ENCODE measurements at places on chromosomes 12 and 14.
A peak's percentile ranks its signal among the peaks of the same experiment; 100 is the strongest.

- DNase-seq = no peak
Measured at GRCh38 chr12:126156806-126157574, 1091.8 kb downstream of the AACS start.

DNA sequence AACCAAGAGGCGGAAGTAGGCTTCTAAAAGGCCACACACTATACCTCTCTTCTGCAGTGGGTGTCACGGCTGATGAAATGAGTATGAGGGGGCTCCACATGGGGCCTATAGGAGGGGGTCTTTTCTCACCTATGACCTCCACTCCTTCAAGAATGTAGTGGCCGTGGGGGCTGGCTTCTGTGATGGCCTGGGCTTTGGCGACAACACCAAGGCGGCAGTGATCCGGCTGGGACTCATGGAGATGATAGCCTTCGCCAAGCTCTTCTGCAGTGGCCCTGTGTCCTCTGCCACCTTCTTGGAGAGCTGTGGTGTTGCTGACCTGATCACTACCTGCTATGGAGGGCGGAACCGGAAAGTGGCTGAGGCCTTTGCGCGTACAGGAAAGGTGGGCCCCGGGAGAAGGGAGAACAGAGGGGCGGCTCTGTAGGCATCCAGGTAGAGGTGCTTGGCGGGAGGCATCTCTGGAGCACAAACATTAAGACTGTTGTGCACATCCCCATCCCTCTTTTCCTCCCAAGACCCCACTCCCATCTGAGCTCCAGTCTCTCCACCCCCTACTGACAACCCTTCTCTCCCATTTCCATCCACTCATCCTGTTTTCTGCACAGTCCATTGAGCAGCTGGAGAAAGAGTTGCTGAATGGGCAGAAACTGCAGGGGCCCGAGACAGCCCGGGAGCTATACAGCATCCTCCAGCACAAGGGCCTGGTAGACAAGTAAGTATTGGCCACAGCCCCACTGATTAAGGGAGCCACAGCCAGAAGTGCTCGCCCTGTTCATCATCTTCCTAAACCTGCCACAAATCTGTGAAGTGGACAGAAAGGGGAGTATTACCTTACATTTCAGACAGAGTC, 3.8 kb downstream of the GPD1 start:
- no peak for DNase-seq

- no peak for DNase-seq
Measured at GRCh38 chr14:23209651-23210423, 26.4 kb upstream of the SLC7A8 start.

DNA sequence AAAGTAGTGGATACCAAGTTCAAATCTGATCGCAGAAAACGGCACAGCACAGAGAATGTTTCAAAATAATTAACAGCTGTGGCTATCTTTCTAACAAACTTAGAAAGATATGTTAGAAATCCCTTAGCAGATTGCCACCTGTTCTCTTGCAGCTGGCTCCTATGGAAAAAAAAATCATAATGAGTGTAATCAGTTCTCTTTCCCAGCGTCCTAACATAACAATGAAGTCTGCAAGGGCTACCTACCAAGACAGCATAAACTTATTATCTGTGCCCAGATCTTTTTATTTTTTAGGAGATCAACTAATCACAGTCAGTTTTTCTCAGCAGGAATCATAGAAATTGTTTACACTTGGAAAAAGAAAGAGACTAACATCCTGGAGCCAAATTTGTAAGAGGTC, 358.6 kb upstream of the FOXG1 start:
- DNase-seq = no peak

DNA sequence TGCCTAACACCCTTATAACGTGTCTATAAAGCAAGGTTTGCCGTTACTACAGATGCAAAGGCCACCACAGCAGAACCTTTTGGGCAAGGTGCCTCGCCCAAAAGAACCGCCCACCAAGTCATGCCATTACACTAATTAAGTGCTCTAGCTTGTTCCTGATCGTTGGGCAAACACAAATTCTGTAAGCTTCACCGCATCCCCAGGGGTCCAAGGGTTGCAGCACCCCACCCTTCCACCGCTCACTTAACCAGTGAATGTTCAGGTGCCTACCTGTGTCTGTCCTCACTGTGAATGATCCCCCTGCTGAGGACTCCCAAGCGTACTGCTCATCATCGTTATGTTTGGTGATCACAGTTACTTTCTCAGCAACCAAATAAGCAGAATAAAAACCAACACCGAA, 1.4 kb downstream of the HSP90AA1 start:
- DNase-seq = no peak

- DNase-seq = no peak
Measured at GRCh38 chr14:63759456-63759855, 31.6 kb upstream of the SGPP1 start.

DNA sequence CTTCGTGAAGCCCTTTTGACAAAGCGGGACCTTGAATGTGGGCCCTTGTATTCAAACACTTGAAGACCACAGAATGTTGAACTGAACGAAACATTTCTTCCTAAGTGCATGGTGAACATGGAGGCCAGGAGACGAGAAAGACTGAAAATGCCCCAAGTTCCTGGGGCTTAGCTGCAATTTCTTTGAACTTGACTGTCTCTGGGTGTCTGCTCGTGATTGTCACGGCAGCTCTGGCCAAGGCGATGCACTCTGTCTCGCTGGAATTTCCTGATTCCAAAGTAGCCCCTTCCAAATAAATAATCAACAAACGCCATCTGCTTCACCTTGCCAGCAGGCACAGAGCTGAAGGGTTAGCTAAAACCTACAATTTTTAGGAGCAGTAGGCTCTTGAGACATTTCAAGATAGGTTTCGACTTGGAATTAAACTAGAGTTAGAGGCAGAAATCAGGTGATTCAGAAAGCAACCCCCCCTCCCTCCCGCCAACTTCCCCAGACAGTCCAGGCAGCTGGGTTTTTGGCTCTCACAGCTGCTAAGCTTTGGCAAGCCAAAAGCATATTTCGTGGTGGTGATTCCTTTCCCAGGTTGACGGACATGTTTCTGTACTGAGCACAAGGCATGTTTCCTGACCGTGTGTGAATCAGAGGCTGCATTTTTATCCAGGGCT, 13.5 kb upstream of the IRF2BPL start:
- DNase-seq = no peak

DNA sequence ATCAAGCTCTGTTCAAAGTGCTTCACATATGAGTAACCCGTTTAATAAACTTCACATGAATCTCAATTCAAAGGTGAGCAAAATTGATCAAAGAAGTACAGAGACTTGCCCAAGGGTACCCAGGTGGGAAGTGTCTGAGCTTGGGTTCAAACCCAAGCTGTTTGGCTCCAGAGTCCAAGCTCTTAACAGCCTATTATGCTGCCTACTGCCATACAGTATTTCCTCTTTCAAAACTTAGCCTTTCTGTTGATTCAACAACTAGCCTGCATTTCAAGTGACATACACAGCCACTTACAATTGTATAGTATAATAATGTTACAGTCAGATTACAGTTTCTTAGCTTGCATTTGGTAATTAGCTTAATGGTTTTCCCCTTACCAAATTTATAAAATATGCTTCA, 29.7 kb downstream of the FRMD6 start:
- DNase-seq = no peak

DNA sequence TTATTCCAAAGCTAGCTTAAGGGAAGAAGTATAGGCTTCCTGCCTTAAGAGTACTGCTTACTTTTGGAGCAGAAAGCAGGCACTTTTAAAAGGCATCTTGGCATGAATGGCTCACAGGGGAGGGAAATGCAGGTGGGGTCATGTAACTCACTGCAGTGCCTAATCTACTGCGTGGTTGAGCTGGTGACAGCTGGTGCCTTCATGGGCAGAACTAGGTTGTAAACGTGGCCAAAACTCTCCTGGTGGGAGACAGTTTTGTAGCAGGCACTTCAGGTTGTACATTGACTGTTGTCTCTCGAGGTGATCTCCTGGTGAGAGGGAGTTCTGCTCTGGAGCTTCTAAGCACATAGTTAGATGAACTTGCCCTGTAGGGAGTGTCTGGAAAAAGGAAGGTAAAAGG, 962.5 kb downstream of the DIO2 start:
- DNase-seq = no peak

GRCh38 chr12:117048585-117048904, 50.7 kb downstream of the TESC start:
- no peak for DNase-seq

DNA sequence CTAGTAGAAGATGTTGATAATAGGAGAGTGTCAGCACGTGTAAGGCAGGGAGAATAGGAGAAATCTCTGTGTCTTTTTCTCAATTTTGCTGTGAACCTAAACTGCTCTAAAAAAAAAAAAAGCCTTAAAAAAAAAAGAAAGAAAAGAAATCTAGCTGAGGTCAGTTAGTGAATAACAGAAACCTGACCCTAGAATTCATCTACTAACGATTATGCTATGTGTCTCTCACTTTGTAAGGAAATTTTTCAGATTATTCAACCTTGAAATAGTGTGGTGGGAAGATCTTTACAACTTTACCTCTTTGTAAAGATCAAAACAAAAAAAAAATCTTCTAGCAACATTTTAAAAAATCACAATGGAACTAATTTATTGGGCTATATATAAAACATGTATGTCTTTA, 995.7 kb downstream of the GALC start:
- DNase-seq = no peak

DNA sequence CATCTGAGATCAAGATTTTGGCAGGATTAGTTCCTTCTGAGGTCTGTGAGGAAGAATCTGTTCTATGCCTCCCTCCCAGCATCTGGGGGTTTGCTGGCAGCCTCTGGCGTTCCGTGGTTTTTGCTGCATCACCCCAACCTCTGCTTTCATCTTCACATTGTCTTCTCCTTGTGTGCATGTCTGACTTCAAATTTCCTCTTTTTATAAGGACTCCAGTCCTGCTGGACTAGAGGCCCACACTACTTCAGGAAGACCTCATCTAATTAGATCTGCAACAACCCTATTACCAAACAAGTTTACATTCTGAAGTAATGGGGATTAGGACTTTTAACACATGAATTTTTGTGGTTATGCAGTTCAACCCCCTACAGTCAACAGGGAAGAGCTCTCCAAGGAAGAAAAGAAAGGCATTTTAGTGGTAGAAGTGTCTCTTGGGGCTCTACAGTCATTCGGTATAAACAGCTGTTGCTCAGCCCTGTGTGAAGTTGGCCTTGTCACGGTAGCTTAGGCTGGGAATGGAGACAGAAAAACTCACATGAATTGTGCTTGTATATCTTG, 89.7 kb downstream of the CAND1 start:
- no peak for DNase-seq

DNA sequence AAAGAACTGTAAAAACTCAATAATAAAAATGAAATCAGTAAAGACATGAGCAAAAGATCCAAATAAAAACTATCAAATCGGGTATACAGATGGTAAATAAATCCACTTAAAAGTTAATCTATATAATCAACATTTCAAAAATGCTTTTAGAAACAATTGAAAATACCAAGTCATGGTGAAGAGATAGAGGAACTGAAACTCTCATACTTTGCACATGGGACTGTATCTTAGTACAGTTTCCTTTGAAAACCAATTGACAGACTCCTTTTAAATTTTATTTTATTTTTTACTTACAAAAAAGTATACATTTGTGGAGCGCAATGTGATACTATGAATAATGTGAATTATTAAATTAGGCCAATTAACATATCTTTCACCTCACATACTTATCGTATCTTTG, 98.6 kb upstream of the FAR2 start:
- no peak for DNase-seq

DNA sequence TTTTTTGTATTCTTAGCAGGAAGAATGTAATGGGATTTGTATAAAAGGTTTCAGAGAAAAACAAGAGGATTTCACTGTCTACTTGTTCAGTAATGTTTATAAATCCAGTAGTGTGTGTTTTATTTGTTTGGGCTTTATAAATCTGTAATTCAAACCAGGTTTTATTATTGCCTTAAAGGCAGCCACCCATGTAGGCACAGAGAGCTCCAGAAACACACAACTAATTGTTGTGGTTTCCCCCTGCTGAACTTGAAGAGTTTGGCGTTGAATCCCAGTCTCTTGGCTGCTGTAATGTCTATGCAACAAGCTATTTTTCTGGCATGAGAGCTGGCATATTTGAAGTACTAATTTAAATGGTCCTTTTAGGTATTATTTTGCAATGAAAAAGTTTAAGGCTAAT, 63.4 kb upstream of the SLCO1C1 start:
- no peak for DNase-seq

- no peak for DNase-seq
Measured at GRCh38 chr14:65878586-65878985, 466.1 kb downstream of the FUT8 start.

GRCh38 chr12:31591380-31591901, 505 bp upstream of the DENND5B start:
- DNase-seq = no peak

- peak; percentile 43 for DNase-seq
Measured at GRCh38 chr12:45730348-45731189, 1.1 kb downstream of the ARID2 start.

DNA sequence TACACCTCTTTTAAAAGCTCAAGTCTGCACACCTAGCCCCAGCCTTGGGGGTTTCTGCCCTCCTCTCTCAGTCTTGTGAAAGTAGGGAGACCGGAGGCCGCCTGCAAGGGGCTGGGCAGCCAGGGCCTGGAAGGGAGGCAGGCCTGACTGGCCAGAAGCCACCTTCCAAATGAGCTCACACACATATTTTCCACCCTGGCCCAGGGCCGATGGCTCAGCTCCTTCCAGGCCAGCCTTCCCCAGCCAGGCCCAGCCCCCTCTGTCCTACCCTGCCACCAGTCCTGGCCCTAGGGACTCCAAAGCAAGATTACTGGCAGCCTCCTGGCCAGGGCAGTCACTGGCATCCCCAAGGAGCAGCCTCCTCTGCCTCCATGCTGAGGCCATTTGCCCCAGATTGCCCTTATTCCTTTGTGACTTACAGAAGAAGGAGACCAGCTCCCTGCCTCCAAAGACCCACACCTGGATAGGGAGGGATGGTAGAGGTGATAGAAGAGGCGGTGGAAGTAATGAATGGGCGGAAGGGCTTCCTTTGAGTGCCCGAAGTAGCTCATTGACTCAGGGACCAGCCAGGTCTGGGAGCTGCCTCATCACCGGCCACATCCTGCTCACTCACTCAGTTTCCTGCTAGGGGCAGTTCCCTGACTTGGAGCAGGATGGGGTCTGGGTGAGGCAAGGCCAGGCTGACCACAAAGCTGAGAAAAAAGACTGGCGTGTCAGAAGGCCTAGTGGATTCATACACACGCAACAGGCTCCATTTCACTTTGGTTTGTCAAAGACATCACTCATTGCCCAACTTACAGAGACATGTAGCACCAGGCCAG, 14.8 kb downstream of the MMP14 start:
- no peak for DNase-seq

- peak; percentile 5 for DNase-seq
Measured at GRCh38 chr14:103562179-103562428, 353 bp downstream of the BAG5 start.

All from activated T-helper 1 cell treated with Interleukin-2 at 50 U/mL for 16 hours (primary cell).